ENCODE measurements at places on chromosomes 11 and 22. TPM values are rescaled to one million over a fixed set of nuclear protein-coding genes. Genes with fewer than 3 reads are reported as not detected.

DNA sequence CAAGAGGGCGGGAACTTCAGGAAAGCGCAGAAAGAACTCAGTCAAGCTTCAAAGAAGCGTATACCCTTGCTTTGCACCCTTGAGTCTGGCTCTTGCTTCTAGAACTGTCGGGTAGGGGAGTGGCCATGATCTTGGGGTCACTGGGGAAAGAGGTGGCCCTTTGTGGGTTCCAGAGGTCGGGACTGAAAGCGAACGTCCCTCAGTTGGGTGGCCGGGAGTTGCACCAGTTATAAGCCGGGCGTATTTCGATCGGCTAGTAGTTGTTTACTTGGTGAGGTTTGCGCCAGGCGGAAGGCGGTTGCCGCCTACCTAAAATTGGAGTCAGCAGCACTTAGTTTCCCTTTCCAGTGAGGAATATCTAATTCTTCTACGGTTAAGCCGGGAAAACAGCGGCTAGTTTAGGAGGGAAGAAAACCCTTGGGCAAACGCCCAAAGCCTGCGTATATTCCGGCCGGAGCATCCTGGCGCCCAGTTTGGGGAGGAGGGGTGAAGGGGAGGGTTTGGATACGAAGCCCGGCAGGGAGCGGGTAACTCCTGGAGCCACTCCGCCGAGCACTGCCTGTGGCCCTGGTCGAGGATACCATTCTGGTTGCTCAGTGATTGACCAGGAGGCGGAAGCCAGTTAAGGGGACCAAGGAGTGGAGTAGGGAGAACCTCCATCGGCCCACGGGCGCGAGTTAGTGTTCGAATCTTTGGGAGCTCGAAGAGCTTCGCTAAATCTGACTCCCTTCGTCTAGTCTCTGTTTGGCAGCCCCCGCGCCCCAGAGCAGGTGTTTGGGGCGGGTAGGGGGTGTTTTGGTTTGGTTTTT, 807 bp upstream of the WT1 start:
- no peak for DNase-seq
- no peak overlapping the region for H3K27ac ChIP-seq
- H3K36me3 ChIP-seq, result no peaks in the 10 kb centered on the region
- H3K27me3 ChIP-seq, result peaks cover 95% of the 10 kb centered on the region

- no peak overlapping the region for H3K27ac ChIP-seq
- no peak for DNase-seq
- H3K36me3 ChIP-seq, result no peaks in the 10 kb centered on the region
- H3K4me1 ChIP-seq, result no peaks in the 10 kb centered on the region
- no peaks in the 10 kb centered on the region for H3K27me3 ChIP-seq
Measured at GRCh38 chr11:31651208-31651607, 141.6 kb downstream of the ELP4 start.

GRCh38 chr11:1927848-1928469, 8.5 kb downstream of the TNNT3 start:
- H3K27me3 ChIP-seq, result no peaks in the 10 kb centered on the region
- peaks cover 70% of the 10 kb centered on the region for H3K36me3 ChIP-seq
- peak overlapping the region; percentile 99 for H3K27ac ChIP-seq
- H3K4me1 ChIP-seq, result peaks cover 92% of the 10 kb centered on the region

- DNase-seq, result no peak
- H3K27me3 ChIP-seq, result peaks cover 5% of the 10 kb centered on the region
- peaks cover 10% of the 10 kb centered on the region for H3K4me1 ChIP-seq
- H3K36me3 ChIP-seq, result peaks cover 10% of the 10 kb centered on the region
Measured at GRCh38 chr11:44857490-44858090, 93.1 kb downstream of the TP53I11 start.

DNA sequence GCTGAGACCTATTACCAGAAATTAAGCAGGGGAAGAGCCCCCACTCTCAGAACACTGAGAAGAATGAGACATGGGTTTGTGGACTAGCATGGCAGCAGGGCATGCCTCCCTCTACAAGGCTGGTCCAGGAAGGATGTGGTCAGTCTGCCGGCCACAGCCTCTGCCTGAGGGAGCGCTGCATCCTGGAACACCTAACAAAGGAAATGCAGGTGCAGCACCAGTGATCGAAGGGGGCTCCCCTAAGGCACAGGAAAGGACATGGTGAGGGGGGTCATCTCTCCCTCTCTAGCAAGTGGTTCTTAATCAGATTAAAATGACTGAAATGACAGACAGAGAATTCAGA, 40.6 kb upstream of the ARL14EP start:
- no peaks in the 10 kb centered on the region for H3K27me3 ChIP-seq
- no peaks in the 10 kb centered on the region for H3K4me1 ChIP-seq
- no peaks in the 10 kb centered on the region for H3K36me3 ChIP-seq
- DNase-seq, result no peak
- H3K27ac ChIP-seq, result no peak overlapping the region
- no peak overlapping the region for H3K4me3 ChIP-seq

DNA sequence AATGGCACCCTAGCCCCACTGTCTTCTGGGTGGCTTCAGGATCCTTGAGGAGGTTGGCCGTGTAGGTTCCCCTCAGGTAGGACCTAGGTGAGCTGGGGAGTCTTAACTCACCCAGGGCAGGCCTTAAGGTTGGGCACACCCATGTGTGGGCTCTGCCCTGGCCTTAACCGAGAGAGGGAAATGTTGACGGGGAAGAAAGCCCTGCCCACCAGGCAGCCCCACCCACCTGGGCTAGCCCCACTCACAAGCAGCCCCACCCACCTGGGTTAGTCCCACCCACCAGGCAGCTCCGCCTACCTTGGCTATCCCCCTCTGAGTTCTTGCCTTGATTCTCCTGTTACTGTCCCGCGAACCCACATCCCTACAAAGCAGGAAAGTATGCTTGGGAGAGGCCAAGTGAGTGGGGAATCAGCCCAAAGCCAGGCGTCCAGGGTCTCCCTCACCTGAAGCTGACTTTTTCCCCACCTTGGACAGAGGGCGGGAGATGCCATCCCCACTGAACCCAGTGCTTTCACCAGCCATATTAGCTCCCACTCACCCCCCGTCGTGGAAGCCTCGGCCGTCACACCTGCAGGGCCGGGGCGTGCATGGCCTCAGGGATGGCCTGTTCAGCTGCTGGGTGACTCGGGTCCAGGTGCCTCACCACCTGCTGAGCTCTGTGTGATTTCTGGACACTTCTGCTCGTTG, at the start of gene MYEOV:
TSS of gene MYEOV (plus strand) at position 337 of the 687 bp plus-strand sequence. CDS start 1,200 bp downstream, outside the sequence.
- no peak within 1 kb of the TSS for H3K4me3 ChIP-seq
- peaks cover 34% of the 10 kb centered on the region for H3K4me1 ChIP-seq
- H3K36me3 ChIP-seq, result no peaks in the 10 kb centered on the region
- peaks cover 7% of the 10 kb centered on the region for H3K27me3 ChIP-seq
- no peak within 1 kb of the TSS for H3K27ac ChIP-seq

DNA sequence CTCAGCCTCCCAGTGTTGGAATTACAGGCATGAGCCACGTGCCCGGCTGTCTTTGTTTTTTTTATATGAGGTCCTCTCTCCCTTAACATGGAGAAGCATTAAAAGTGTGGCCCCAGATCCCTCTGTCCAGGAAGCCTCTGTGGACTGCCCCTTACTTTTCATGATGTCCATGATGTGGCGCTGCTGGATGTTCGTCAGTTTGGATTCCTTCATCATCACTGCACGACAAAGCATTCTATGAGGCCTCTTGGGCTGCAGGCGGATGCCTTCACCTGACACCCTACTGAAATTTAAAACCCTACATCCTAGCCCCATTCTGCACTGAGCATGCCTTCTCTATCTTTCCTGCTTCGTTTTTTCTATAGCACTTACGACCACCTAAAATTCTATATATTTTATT, 2.1 kb downstream of the C22orf23 start:
- H3K4me3 ChIP-seq, result no peak overlapping the region
- DNase-seq, result no peak
- no peaks in the 10 kb centered on the region for H3K36me3 ChIP-seq
- peaks cover 4% of the 10 kb centered on the region for H3K27me3 ChIP-seq

SULT4A1 gene
- 1.2 TPM for total RNA-seq
